Stimulated activated naive B cell treated with anti-CD40 and anti-IgM and Interleukin-4, amounts not matched to agents 10 μg/mL and 1 μg/mL and 100 μg/mL, for 72 hours (primary cell): ENCODE measurements at places on chromosomes 6 and 20.

GRCh38 chr20:18087054-18087453 lies 29.3 kb upstream of the OVOL2 start:
- DNase-seq = no peak

- DNase-seq = no peak
These were observed 500.7 kb downstream of the MAFB start for GRCh38 chr20:40188319-40188718.

- DNase-seq = no peak
These were observed 8.5 kb upstream of the SLA2 start for GRCh38 chr20:36654506-36654905.

DNA sequence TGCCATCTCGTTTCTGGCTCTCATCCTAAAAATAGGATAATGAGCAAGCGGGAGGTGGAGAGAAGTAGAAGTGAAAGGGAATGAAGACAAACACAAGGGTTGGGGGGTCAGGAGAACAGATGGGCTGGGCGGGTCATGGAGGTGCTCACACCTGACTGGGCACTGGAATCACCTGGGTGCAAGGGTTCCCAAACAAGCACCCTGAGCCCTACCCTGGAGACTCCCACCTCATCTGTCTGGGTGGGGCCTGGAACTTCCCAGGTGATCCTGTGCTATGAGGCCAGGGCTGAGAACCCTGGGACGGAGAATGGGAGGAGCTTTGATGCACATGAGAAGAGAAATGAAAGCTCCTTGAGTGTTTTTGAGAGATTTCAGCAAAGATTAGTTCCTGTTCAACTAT lies 223.6 kb downstream of the ANKRD60 start:
- no peak for DNase-seq

DNA sequence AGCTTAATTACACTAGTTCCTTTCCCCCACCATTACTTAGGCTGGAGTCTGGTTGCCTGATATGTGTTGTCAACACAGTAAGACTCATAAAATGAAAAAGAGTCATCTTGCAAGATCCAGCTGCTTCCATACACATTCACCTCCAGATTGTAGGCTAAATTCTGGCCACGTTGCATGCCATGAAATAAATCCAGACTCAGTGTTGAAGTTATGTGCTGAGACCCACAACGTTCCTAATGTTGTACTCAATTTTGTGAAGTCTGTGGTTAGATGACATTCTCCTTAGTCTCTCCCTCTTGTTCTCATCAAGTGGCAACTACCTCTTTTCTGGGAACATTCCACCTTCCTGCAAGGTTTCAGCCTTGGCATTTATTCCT lies 212.3 kb downstream of the LMBRD1 start:
- DNase-seq = no peak

DNA sequence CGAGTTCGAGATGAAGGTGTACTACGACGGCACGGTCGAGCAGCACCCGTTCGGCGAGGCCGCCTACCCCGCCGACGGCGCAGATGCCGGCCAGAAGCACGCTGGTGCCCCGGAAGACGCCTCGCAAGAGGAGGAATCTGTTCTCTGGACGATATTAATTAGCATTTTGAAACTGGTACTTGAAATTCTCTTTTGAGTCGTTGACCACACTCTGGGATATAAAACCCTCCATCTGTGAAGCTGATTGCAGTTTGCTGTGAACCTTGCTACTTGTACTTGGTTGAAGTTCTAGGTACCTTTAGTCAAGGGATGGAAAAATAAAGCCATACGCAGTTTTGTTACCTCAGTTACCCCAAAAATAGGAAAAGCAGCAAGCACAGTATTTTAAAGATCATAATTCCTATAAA lies 917 bp downstream of the C6orf120 start:
- DNase-seq = no peak

DNA sequence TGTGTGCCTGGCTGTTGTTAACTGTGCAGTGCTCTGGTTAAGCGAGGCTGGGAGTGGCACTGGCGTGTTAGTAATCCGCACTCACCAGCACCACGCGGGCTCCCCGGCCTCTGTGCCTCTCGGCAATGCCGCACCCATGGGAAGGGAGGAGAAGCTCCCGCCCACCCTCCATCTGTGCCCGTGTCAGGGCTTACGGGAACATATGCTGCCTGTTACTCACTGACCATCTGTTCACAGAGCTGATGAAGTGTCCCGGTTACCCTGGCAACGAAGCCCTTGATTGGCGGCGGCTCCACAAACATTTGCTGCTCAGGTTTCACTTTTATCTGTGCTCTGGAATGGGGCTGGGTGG lies 114.7 kb downstream of the PSMB1 start:
- DNase-seq = peak; percentile 31

GRCh38 chr20:63456429-63457284 lies 15.8 kb downstream of the KCNQ2 start:
- no peak for DNase-seq

GRCh38 chr6:73878403-73878802 lies 182.4 kb downstream of the CD109 start:
- no peak for DNase-seq

GRCh38 chr6:146781836-146782235 lies 183.1 kb downstream of the ADGB start:
- DNase-seq = no peak

DNA sequence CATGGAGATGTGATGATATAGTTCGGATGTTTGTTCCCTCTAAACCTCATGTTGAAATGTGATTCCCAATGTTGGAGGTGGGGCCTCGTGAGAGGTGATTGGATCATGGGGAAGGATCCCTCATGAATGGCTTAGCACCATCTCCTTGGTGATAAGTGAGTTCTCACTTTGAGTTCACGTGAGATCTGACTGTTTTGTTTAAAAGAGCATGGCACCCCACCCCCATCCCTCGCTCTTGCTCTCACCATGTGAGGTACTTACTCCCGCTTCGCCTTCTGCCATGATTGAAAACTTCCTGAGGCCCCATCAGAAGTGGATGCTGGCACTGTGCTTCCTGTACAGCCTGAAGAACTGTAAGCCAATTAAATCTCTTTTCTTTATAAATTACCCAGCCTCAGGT lies 10.9 kb downstream of the SLC32A1 start:
- DNase-seq = no peak

- DNase-seq = no peak
These were observed 128.9 kb upstream of the SHLD1 start for GRCh38 chr20:5621305-5621704.

DNA sequence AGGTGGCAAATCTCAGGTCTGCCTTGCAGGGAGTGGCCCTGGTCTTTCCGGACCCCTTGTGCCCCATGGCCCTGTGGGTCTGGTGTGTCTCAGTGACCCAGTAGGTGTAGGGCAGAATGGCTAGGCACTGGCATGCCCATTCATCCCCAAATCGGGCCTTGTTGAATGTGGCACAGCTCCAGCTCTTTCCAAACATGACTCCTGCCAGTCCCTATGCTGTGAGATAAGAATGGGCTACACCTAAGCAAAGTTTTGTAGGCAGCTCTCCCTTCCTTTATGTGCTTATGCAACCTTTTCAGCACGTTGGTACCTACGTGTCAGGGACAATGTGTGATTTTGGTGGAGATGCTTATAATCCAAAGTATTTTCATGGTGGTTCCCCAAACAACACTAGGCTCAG lies 33.9 kb downstream of the FOXO3 start:
- no peak for DNase-seq

DNA sequence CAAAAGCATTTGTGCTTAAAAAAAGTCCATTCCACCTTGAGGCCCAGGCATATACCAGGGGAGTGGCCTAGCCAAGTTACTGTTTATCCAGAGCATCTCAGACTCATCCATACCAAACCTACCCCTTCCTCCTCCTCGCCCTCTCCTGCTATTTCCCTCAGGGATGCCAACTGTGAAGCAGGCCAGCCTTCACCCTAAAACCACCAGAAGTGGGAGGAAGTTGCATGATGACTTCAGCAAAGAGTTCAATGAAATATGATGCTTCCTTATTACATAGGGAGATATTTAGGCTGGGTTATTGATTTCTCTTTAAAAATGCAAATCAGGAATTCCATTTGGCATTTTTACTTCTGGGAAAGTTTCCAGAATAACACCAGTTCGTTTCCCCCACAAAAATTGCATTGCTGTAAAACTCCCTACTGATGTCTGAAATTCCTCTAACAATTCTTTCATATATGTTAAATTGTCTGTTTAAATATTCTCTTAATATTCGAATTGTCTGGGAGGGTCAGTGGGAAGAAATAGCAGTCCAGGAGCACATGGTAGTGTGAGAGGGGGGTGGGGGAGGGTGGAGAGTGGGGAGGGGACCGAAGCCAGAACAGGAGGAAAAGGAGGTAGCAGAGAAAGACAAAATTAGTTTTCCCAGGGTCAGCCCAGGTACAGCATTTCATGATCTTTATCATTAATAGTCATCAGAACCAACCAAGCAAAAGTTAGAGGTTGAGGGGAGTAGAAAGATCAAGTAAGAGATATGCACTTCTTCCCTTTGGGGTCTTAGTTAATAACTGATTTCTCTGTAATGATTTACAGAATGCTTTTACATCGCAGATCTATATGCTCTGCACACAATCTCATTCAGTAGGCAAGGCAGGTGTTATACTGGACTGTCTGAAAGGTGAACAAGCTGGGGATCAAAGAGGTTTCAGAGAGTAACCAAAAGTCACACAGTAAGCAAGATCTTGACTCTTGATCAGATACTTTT lies 1.7 kb upstream of the TCP11 start:
- no peak for DNase-seq

- no peak for DNase-seq
These were observed 200.7 kb downstream of the PREX1 start for GRCh38 chr20:48626938-48627736.

GRCh38 chr20:57544838-57545564 lies 15.9 kb upstream of the PCK1 start:
- no peak for DNase-seq

DNA sequence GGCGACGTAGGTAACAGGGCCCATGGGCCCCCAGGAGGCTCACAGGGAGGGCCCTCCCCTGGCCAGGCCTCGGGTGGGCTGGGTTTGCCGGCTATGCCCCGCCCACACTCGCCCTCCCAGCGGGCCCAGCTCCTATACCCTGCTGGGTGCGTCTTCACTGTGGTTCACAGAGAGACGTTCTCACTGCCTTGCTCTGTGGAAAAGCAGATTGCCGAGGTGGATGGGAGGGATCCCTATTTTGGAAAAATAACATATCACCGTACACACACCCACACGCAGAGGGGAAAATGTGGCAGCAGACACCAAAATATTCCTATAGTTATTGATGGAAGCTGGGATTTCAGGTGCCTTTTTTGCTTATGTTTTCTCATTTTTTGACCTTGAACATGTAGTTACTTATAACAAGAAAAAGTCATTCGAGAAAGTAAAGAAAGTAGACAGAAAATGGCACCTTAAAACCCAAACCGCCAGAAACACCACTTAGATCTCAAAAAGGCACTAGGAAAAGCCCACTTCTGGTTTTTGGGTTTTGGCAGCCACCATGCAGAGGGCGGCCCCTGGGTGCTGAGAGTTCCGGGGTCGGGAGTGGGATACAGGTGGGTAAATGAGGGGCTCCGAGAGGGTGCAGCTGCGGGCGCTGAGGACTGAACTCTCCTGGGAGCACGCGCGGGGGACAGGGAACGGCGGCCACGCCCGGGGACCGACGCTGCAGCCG lies 49.4 kb downstream of the TMEM242 start:
- DNase-seq = peak; percentile 63

DNA sequence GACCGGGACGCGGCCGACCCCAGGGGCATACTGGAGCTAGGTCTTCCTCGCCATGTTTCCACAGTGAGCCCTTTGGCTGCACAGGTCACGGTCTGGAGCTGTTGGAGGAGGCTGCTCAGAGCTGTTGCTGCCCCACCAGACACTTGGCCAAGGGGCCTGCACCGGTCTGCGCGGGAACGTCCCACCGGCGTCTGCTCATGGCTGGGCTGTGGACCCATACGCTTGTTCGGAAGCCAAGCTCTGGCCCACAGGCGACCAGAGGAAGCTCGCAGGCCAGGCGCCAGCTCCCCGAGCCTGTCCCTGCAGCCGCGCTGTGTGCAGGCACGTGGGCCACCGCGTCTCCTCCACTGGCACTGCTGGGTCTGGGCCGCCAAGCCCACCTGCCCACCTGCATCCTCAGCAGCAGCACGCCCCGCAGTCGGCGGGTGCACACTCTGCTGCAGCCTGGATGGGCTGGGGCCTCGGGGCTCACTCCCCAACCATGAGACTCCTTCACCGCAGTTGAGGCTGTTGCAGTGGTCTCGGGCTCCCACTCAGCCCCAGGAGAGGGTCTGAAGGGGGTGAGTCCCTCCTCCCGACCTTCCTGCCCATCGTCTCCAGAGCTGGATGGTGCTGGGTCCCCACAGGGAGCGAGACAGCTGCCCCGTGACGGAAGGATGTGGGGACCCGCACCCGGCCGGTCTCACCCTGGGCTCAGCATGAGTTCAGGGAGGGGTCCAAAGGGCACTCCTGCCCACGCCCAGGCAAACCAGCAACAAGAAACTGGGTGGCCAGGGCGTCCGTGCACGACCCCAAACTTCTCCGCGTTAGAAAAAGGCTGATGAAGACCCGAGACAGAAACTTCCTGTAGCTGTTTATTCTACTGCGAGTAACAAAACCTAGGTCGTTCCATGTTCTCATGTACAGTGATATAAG lies 15.5 kb upstream of the TCFL5 start:
- no peak for DNase-seq

DNA sequence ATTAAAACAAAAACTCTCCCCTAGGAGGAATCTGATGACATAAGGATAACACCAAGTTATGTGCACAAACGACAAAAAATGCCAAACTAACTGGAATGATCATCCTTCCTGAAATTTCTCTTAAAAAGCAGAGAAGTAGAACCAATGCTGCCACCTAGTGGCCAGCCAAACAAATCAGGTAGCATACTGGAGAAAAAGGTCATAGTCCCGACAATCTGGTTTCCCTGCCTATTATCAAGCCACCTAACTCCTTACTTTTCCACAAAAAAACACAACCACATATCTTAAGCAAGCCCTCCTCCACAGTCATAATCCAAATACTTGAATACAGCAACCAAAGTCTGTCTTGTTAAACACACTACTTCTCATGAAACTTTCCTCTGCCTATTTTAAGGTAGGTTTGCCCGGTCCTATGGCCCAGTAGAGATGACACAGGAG lies 5.3 kb downstream of the OARD1 start:
- no peak for DNase-seq

DNA sequence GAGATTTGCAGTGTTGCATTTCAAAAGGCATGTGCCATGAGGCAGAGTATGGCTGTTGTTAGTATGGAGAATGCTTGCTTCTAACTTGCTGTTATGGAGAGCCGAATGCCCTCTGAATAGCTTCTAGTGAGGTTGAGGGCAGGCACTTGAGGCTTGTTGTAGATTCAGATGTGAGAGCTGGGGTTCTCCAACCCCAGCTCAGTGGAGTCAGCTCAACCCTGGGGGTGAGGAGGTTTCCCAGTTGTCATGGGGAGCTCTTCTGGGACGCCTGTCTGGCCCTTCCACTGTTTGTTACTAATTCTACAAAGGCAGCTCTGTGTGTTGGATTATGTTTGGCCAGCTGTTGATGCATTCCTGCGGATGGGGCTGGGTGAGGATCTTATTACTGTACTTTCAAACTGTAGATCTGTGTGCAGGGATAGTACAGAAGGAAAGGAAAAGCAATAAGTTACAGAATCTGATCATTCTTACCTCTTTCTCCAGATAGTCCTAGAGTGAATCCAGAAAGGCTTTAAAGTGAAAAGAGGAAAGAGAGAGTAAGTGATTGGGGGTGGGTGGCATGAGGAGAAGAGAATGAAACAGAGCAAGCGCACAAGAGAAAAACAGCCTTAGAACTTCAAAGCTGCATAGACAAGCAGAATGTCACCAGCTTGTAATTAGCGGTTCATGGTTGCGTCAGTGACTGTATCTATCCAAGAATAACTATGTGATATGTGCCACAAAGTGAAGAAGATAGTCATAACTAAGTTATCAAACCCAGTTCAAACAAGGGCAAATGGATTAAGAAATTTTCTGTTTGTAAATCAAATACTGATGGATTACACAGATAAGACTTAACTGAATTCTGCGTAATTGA lies 148.7 kb downstream of the PRL start:
- DNase-seq = no peak

- no peak for DNase-seq
These were observed 41.6 kb downstream of the PRND start for GRCh38 chr20:4763261-4763660.
